ENCODE measurements at places on chromosomes 11 and 22.

DNA sequence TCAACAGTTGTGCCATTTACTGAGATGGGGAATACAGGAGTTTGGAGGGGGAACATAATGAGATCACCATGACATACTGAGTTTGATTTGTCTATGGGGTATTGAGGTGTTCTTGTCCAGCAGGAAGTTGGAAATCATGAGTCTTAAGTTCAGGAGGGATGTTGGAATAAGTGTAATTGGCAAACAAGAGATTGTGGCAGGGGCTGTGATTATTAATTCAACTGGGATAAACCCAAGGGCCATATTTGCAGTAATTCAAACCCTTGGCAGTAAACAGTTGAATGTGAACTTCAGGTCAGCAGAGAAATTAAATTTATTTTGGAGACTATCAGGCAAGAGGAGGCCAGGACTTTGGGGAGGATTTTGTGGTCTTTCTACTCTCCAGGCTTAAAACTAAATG, 33.4 kb downstream of the ADM start:
- no peak for DNase-seq

- peak; percentile 47 for DNase-seq
These were observed 979 bp downstream of the ZBED5 start for GRCh38 chr11:10856689-10857458.

- peak; percentile 9 for DNase-seq
These were observed 43.6 kb upstream of the PRR5 start for GRCh38 chr22:44658311-44658953.

DNA sequence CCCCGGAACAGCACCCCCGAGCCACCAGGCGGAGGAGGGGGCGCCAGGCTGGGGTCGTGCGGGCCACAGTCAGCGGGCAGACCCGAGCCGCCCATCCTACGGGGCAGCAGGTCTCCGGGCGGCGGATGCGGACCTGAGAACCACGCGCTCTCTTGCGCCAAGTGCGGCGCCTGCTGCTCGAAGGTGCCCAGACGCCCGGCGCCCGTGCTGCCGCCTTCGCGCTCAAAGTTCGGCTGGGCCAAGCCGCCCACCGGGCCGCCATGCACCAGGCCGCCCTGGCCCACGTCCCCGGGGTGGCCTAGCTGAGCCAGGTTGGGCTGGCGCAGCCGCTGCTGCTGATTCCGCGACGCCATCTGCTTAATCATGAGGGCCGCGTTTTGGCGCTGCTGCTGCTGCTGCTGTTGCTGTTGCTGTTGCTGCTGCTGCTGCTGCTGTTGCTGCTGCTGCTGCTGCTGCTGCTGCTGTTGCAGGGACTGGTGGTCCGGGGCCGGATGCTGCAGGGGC, 3.0 kb downstream of the MN1 start:
- no peak for DNase-seq

DNA sequence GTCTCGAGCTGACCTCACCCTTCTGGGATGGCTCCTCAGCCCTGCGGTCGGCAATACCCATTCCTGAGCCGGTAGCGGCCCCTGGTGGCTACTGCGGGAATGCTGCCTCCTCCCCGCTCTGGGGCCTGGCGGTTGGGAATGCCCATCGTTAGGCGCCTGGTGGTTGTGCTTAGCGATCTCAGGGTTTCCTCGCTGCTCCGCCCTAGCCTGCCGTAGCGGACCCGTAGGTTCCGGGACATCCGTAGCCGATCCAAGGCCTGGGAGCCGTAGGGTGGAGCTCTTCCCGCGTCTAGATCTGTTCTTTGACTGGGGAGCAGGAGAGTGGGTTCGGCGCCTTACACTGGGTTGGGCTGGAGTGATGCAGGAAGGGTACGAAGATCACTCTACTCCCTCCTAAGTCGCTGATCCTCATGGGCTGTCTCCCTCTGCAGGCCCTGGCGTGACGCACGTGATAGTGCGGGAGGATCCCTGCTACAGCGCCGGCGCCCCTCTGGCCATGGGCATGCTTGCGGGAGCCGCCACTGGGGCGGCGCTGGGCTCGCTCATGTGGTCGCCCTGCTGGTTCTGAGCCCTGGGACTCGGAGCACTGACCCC, 14.8 kb downstream of the PLEKHB1 start:
- DNase-seq = peak; percentile 87

GRCh38 chr11:66861038-66861773, 4.3 kb downstream of the LRFN4 start:
- no peak for DNase-seq

DNA sequence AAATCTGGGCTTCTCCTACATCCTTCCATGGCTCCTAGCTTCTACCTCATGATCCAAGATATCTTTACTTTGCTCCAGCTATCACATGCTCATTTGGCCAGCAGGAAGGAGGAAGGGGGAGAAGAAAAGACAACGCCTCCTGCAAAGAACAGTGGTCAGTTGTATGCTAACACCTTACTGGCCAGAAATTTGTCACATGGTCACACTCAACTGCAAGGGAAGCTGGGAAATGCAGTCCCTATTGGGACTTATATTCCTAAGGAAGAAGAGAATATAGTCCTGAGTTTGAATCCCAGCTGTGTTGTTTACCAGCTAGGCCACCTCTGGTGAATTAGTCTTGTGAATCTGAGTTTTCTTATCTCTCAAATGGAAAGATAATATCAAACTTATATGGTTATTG, 272.0 kb downstream of the BLID start:
- DNase-seq = no peak

DNA sequence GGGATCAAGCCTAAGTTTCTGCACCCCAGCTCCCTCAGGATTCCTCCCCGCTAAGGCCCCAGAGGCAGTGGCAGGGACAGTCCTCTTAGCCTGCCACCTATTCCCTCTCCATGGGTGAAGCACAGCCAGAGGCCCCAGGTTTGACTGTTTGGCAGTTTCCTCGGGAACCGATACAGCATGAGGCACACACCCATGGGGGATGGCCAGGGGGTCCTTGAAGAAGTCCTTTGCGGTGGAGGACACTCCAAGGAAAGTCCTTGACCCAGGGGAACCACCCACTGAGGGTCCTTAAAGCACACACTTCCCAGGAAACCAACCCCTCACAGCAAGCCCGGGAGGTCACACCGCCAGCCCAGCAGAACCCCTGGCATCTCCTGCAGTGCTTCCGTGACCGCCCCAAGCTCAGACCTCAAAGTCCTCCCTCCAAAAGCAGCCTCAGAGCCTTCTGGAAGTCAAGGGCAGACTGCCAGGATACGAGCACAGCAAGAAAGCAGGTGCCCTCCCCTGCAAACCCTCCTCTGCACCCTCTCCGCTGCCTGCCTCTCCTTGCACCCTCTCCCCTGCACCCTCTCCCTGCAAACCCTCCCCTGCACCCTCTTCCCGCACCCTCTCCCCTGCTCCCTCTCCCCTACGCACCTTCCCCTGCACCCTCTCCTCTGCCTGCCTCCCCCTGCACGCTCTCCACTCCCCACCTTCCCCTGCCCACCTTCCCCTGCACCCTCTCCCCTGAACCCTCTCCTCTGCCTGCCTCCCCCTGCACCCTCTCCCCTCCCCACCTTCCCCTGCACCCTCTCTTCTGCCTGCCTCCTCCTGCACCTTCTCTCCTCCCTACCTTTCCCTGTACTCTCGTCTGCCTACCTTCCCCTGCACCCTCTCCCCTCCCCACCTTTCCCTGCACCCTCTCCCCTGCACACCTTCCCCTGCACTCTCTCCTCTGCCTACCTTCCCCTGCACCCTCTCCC, 1.4 kb downstream of the SIGIRR start:
- DNase-seq = no peak

DNA sequence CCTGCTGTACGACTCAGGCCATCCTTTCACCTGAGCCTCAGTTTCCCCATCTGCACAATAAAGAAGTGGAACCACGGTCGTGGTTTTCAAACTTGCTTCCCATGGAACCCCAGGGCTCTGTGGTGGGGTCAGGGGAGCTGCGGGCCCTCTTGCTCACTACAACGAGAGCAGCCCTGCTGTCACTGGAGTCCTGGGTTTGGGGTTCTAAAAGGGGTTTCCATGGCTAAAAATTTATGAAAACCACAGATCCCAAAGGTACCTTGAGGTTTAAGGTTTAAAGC, 45.4 kb upstream of the CARS1 start:
- no peak for DNase-seq

GRCh38 chr11:725624-726202, 19.7 kb downstream of the EPS8L2 start:
- no peak for DNase-seq

DNA sequence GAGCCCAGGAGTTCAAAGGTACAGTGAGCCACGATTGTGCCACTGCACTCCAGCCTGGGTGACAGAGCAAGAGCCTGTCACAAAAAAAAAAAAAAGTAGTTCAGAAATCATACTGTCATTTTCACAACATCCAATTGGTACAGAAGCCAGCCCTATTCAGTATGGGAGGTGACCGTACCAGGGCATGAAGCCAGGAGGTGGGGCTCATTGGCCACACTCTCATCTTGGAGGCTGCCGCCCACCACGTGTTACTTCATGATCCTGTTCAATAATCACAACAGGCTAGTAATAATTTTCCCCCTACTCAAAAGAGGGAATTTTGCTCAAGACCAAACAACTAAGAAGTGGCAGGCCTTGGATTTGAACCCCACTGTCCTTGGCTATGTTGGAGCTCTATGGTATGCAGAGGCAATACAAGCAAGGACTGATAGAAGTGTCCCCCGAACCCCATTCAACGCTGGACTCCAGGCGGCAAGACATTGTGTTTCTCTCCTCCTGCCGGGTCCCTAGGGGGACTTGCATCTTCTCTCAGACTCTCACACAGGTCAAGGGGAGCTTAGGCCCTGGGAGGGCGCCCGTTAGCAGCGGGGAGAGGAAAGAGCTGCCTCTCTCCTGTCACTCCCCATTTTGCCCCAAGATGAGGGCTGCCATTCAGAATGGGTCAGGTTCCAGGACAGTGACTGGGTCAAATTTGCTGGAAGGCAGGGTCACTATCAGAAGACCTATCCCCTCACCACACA, 40.2 kb upstream of the EMID1 start:
- DNase-seq = no peak

GRCh38 chr11:28090052-28090749, 17.8 kb downstream of the KIF18A start:
- DNase-seq = peak; percentile 42

- DNase-seq = peak; percentile 17
These were observed 62.5 kb downstream of the SYTL2 start for GRCh38 chr11:85748455-85748891.

DNA sequence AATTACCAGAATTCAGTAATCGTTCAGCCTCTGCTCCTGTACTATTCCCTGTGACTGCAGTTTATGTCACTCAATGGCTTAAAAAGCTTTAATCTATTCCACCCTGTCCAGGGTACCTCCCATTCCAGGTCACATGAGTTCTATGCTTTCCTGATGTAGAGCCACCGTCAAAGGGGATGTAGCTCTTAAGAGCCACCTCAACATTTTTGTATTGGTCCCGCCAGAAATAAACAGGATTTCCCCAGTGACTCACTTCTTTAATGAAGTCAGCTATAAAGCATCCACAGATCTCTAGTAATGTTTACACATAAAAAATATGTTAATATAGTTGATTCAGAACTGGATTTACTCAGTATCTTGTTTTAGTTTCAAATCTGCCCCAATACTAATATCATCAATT, 1.3 kb upstream of the OR8D1 start:
- DNase-seq = no peak

DNA sequence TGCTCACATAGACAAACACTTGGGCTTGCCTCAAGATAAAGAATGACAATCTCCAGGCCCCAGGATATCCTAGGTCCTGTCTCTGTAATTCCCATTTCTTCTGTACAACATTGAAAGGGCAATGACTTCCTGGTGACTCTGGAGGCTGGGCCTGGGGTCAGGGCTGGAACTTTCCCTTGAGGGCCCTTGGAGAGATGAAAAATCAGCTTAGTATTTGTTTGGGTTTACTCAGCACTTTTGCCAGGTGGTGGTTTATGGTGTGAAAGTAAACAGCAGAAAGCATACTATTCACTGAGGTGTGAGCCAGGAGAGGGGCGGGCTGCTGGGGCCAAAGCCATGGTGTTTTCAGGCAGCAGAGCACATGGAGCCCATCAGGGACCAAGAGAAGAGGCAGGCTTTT, 214.7 kb upstream of the NARS2 start:
- no peak for DNase-seq

DNA sequence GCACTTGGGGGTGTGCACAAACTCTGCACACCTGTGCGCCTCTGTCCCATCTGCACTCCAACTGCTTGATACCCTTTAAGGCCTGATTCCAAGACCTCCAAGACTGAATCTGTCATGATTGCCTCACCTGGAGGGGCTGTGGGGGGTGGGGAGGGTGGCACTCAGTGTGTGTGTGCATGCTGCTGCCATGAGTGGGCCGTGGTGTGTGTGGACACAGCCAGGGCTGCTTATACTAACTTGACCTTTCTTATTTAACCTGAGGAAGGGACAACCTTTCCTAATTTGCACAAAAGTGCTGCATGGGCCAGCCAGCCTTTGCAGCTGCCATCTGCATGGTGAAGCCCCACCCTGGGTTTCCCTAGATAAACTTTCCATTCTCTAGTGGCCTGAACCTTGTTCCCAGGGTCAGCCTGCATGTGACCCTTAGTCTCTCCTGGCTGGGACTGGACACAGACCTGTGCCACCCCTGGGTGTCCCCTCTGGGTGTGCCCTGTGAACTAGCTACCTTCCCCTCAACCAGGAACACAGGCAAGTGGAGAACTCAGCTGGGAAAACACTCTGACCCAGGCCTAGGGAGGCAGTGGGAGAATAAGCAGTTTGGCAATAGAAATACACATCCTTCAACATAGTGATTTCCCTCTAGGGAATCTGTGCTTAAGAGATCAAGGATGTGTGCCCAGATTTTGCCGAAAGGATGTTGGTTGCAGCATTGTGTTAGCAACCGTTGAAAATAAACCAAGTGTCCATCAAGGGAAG, 45.4 kb upstream of the DKK3 start:
- DNase-seq = peak; percentile 91

DNA sequence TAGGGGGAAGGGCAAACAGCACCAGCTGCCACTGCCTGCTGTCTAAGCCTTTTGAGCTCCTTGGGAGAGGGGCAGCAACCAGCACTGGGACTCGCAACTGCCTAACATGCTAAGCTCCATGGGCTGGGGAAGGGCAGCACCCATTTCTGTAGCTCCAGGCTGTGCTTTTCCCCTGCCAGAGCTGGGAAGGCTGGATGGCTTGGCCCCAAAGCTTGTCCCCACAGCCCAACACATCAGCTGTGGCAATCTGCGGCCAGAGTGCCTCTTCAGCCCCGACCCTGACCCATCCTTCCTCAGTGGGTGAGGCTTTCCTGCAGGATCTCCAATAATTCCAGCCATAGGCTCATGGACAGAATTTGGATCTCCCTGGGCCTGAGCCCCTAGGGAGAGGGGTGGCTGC, 551.3 kb downstream of the TMEM135 start:
- no peak for DNase-seq
